Neural progenitor cell (in vitro differentiated cells): ENCODE measurements at places on chromosomes 11 and 22.

GRCh38 chr22:36124666-36125065 lies 35.9 kb downstream of the APOL3 start:
- no peak for DNase-seq

DNA sequence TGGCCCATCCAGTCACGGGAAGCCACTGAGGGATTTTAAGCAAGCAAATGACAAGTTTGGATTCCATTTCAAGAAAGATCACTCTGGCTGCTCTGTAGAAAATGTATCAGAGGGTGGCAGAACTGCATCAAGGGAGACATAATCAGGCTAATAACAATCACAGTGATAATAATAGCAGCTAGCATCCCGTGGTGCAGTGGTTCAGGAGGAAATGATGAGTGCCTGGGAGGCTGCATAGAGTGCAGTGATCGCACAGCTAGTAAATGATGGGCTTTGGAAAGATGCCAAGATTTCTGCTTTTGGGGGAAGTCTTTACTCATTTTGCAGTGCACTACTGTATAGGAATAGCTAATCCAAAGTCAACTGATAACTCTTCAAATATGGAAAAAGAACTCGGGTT lies 35.8 kb downstream of the TNRC6B start:
- no peak for DNase-seq

DNA sequence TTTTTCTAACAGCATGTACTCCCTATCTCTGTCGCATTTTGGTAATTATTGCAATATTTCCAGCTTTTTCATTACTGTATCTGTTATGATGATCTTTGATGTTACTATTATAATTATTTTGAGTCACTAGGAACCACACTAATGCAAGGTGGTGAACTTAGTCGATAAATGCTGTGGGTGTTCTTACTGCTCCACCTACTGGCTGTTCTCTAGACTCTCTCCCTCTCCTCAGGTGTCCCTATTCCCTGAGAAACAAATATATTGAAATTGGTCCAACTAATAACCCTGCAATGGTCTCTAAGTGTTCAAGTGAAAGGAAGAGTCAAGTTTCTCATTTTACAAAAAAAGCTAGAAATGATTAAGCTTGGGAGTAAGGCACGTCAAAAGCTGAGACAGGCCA lies 10.5 kb downstream of the ARL14EP start:
- DNase-seq: peak; percentile 15

DNA sequence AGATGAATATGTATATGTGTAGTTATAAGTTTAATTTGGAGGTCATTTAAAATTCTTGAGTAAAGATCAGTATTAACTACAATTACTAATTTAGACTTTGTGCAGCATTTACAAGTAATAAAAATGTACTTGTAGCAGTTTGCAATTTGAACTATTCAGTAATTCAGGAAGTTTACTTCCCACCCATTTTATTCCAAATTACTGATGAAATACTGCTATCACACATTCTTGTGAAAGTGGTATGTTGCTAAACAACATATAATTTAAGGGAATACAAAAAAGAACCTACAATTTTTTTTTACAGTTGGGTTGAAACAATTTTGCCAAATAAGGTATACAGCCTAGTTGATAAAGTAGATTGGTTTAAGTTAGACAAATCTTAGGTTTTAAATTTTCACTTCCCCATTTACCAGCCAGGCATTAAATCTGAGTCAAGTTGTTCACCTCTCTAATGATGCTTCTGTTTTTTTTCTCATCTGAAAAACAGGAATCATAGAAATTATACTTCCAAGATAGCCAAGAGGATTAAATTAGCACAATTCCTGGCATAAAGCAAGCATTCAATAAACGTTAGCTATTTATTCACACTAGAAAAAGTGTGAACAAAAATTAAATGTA lies 45.3 kb downstream of the ZBTB44 start:
- DNase-seq: no peak

DNA sequence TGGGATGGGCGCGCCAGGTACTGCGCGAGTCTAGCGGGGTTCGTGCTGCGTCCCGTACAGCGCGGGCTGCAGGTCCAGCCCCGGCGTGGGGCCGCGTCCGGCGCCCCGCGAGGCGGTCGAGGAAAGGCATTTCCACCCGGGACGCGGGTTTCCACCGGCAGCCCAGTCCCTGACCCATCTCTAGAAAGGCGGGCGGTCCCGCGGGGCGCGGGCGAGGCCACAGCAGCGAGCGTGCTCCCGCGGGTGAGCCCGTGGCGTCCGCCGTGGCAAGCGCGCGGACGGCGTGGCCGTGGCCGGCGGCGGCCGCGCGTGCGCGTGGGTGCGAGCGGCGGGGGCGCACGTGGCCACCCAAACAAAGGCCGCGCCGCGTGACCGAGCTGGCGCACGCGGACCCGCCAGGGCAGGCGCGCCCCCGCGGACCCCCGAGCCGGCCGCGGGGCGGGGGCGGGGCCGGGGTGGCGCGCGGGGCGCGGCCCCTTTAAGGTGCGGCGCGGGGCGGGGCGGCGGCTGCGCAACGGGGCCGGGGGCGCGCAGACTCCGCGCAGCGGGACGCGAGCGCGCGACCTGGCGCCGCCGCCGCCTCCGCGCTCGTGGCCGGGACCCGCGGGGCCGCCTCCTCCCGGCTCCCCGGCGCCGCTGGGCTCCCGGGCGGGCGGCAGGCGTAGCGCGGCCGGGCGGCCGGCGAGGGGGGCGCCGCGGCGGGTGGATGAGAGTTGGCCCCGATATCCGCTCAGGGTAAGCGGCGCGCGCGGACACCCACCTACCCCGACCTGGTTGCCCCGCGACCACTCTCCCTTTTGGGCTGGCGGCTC lies 39.3 kb upstream of the CELSR1 start:
- DNase-seq: peak; percentile 85

DNA sequence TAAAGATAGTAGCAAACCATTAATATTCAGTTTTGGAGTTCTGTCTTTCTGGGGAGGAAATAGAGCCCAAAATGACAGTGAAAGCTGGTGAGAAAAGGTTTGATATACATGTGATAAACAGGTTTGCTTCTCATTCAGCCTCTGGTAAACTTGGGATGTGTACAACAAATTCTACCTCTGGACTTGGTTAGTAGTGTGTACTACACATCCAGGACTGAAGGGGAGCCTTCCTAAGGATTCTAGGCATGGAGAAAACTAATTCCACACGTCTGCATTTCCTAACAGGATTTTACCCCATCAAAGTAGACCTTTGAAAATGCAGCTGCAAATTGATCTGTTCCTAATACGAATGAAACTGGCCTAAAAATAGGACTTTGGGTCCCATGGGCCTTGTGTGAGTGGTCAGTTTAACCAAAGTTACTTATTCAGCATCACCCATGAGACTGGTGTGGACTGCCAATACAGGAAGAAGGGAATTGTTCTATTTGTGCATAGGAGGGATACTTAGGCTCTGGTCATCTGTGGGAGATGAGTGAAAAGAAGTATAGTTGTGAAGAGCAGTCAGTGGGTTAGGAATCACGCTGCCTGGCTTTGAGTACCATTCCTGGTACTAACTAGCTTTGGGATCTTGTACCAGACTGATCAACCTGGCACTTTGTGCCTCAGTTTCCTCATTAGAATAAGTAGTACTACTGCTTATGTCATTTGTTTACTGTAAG lies 74.2 kb downstream of the YAP1 start:
- no peak for DNase-seq

DNA sequence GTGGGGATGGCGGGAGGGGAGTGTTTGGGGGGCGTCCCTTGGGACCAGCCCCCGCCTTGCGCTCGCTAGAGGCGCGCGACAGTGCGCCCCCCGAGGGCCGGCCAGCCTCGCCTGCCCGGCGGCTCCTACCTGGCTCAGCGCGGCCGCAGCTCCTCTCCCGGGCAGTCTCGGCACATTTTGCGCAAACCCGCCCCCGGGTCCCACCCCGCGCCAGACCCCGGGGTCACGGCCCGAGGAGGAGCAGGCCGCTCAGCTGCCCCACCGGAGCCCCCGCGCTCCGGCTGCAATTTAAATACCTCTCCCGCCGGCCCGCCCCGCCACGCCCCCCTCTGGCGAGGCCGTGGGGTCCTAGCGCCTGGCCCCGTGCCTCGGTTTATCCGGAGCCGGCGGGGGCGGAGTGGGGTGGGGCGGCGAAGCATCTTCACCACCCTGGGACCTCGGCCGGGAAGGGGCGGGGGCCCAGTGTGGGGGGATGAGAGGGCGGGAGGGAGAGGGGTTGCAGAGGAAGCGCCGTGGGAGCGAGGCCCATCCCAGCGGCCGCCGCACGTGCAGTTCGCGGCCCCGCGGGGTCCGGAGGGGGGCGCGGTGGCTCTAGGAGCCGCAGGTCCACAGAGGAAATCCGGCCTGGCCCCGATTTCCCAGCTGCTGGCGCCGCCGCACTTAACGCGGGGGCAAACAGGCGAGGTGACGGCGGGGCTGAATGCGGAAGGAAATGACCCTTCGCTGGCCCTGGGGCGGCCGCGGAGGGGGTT lies at the start of gene LRRC32:
Gene LRRC32, minus strand, starts transcription at position 263 of the 752 bp plus-strand sequence. CDS start 4,793 bp downstream, outside the sequence.
- peak; percentile 78 for DNase-seq

- DNase-seq: peak; percentile 36
These were observed 911 bp downstream of the A4GALT start for GRCh38 chr22:42719656-42720262.

DNA sequence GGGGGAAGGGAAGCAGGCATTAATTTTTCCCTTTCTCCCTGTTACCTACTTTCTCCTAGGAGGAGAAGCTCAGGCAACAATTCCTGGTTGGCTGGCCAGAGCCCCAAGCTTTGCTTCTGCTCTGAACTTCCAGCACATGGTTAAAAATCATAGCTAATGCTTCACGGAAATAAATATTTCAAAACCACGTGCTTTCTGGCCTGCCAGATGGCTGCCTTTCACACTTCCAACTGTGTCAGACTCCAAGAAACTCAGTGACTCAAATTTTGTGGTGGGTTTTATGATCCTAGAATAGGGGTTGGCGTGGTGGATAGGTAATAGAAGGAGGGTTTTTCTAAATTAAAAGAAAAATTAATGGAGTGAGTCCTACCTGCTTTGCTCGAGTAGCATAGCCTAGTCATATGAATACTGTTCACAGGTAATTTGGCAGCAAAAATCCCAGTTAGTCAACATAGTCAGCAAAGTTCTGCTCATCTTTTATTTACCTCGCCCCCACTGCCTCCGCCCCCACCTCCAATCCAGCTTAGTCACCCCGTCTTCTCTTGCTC lies 58.6 kb downstream of the SC5D start:
- no peak for DNase-seq

- DNase-seq: no peak
These were observed 48.5 kb downstream of the TPCN2 start for GRCh38 chr11:69097263-69097662.

DNA sequence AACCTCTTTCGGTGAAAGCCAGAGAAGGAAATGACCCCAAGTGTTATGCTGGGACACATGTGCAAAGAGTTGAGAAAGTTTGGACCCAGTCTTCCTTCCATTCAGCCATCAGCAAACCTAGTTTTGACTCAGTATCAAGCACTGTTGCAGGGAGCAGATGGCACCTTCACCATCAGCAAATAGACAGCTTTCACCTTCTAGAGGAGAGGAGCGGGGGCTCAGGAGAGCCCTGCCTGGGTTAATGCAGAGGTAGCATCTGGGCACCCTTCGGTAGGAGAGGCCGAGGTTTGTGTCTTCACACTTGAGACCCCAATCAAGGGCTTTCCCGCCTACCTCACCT lies 16.2 kb upstream of the MFRP start:
- DNase-seq: no peak

GRCh38 chr11:2805388-2806056 lies 80.1 kb downstream of the CDKN1C start:
- no peak for DNase-seq

DNA sequence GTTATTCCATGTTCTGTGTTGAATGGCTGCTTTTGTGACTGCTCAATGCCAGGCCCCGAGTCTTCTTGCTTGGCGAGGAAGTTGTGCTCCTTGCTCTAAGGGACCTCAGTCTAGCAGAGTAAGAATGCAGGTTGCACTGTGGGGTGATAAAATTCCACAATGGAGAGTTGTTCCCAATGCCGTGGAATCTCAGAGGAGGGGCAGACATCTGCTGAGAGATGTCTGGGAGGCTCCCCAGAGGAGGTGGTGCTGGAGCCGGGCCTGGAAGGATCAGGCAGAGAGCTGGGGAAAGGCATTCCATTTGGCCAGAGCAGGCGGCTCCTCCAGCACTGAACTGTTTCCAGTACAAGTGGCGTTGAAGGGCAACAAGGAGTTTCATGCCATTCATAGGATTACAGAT lies 55.2 kb downstream of the ST3GAL4 start:
- DNase-seq: no peak

- peak; percentile 67 for DNase-seq
These were observed 29.0 kb downstream of the TTLL1 start for GRCh38 chr22:43060183-43060582.
